ENCODE measurements at places on chromosomes 12 and 14.
A peak's percentile ranks its signal among the peaks of the same experiment; 100 is the strongest.

GRCh38 chr14:99604766-99605298 is 825 bp upstream of the CCDC85C start:
- DNase-seq = peak; percentile 56

- no peak for DNase-seq
These were observed 31.3 kb upstream of the ATF1 start for GRCh38 chr12:50732591-50732990.

DNA sequence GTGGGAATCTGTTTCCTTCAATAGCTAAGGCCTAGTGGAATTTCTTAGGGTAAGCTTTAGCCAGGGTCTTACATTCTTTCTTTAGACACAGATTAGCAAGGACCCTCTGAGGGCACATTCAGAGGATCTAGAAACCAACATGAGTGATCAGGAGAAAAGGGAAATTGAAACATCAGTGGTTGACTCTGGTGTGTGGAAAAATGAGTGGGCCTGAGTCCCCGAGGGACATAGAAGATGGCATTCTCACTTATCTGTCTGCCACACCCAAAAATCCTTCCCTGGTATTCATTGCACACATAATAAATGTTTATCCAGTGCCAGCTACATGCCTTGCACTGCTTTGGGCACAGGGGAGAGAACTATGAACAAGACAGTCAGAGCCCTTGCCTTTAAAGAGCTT is 82.9 kb downstream of the SSPN start:
- no peak for DNase-seq

GRCh38 chr12:47225356-47225755 is 145.6 kb upstream of the AMIGO2 start:
- DNase-seq = no peak

Data from NCI-H345 (cell line).